Ovary (tissue), 10 donors: ENCODE measurements at places on chromosomes 7 and 10. TPM values are rescaled to one million over a fixed set of nuclear protein-coding genes. Genes with fewer than 3 reads are reported as not detected.

The SP8 gene
- total RNA-seq = not detected

The LIPN gene
- not detected for total RNA-seq

The ZNF117 gene
- 8.9 TPM for total RNA-seq

The SPDYE6 gene
- total RNA-seq = not detected

The AP1S1 gene
- total RNA-seq = 27.0 TPM

The TBX20 gene
- not detected for total RNA-seq

The CPA2 gene
- 3.6 TPM for total RNA-seq

The XRCC2 gene
- total RNA-seq = 0.68 TPM

The HIPK2 gene
- 28.1 TPM for total RNA-seq

DNA sequence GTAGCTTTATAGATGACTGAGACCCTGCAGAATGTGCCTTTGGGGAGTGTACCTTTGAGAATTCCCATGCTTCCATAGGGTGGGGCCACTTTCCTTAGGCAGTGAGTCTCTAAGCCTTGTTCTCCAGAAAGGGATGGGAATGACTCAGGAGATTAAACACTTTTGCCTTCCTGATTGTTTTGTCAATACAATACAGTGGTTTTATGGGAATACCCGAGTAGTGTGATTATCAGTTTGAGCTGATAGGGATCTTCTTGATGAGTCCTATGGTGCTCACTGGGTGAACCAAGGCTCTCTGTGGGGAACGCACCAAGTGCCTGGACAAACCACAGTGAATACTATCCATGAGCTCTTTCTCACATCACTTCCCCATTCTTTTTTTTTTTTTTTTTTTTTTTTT lies 6.3 kb downstream of the MYOF start:
- DNase-seq = no peak

DNA sequence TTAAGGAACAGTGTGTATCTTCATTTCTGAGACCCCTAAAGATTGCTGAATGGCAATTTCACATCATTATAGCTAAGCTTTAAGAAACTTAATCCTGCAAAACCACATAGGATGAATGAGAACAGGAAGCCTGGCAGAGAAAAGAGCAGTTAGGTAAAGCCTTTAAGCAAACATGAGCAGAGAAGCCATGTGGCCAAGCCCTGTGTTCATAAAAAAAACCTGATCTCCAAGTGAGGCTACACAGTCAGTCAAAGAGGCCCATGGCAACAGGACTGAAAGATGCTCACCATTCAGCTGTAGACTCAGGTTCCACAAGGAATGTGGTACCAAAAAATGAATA lies 9.3 kb downstream of the LIPA start:
- no peak for DNase-seq

- DNase-seq = no peak
These were observed 23.8 kb downstream of the FGFBP3 start for GRCh38 chr10:91885362-91886079.

DNA sequence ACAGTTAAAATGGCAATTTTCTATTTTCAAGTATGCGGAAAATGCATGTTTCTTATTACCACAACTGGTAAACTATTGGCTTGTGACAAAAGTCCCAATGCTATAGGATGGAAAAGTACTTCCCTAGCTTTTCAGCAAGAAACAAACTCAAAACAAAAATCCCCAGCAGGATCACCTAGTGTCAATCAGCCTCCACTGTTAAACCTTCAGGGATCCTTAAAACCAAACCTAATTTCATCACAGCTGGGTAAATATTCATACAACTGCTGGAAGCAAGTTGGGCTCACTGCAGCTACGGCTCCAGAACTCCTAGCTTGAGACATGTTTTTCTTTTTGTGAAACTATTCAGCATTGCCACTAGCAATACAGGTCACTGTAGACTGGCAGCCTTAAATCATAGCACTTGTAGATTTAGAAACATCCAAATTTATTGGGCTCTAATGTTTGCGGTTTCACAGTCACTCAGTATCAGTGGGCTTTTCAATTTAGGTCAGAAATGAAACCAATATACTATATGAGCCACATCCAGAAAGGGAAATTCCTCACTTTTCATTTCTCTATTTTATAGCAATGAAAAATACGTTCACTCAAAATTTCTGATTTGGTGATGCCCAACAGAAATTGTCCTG lies 145.2 kb upstream of the ANK3 start:
- DNase-seq = no peak

- no peak for DNase-seq
These were observed 729.4 kb upstream of the C7orf33 start for GRCh38 chr7:147861058-147861716.

GRCh38 chr7:106153891-106154449 lies 41.9 kb upstream of the SYPL1 start:
- peak; percentile 86 for DNase-seq

- peak; percentile 71 for DNase-seq
These were observed 22.7 kb upstream of the KCNK18 start for GRCh38 chr10:117174439-117175214.

- no peak for DNase-seq
These were observed 129.1 kb upstream of the SEMA3E start for GRCh38 chr7:83778073-83778443.

GRCh38 chr7:157936976-157937375 lies 600.2 kb downstream of the DNAJB6 start:
- DNase-seq = no peak

DNA sequence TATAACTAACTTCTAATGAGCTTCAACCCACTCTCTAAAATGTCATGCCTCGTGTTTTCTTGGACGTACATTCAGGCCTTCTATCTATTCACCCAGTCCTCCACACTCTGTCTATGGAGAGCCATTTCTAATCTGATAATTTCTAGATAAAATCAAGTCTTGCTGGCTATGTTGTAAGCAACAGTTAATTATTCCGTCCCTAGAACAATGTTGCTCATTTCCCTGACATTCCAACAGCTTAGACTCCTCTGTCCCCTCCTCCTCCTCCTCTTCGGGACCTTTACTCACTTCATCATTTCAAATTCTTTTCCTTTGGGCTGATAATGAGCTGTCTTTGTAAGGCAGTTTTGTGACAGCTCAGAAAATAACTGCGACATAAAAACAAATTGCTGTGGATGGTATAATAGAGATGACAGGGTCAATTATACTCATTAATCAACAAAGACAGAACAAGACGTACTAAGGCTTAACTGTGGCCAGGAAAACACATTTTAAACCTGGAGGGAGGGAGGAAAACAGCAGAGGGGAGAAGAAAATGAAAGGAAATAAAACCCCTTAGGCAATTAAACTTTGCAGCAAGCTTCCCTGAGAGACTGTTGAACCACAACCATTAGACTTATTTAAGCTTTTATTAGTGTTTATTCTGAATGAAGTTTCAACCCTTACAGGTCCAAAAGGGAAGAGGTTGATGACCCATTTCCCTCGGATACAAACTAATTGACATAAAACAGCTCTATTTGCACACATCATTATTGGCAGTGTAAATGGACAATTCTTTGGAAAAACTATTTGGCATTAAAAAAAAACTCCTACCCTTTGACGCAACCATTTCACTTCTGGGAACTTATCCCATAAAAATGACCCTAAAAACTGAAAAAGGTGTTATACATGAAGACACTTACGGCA lies 179.1 kb downstream of the SFMBT2 start:
- DNase-seq = no peak

GRCh38 chr7:98797150-98797549 lies 72.7 kb downstream of the TMEM130 start:
- no peak for DNase-seq

DNA sequence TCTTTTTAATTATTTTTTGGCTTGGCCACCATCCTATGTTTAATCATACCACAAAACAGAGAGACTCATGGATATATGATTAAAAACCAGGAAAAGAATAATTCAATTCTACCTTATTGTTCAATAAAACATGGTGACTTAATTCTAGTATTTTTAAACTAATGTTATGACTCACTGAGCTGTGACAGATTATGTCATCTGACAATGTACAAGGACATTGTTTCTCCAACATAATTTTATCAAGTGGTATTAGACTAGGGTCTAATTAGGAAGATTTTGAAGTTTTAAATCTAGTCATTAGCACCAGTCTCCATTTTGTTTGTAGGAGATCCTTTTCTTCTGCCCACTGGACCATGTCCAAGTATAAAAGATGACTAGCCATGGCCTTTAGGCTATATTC lies 199.3 kb upstream of the MDFIC start:
- DNase-seq = no peak

DNA sequence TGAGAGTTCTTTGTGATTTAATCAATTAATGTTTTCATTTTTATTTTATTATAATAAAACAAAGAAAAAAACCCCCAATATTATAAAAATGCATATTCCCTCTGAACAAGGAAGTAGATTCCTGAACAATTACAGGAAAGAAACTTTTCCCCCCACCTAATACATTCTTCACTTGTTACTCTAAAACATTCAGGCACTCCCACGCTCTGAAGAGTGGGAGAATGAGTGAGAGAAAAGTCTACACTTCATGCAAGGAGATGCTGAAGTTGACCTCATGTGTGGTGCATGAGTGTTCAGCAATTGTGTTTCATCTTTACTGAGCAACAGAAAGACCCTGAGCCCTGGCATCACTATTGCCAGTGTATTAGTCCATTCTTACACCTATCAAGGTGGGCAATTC lies 244.2 kb upstream of the IGFBP3 start:
- no peak for DNase-seq

DNA sequence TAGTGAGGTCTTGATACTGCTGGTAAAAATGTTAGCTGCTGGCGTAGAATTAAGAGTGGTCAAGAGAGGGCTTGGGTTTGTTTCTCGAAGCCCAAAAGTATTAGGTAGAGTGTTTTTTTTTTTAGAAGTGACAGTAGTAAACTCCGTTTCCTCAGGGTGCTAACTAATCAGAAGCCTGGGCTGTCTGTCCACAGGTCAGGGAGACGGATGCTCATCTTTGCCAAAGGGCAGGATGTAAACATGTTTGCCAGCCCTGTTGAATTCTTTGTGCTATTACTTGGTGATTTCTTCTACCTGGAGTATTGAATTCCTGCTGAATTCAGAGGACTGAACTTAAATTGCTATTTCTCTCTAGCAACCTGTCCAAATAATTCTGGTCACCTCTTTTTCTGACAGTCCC lies 117.1 kb downstream of the SND1 start:
- no peak for DNase-seq

DNA sequence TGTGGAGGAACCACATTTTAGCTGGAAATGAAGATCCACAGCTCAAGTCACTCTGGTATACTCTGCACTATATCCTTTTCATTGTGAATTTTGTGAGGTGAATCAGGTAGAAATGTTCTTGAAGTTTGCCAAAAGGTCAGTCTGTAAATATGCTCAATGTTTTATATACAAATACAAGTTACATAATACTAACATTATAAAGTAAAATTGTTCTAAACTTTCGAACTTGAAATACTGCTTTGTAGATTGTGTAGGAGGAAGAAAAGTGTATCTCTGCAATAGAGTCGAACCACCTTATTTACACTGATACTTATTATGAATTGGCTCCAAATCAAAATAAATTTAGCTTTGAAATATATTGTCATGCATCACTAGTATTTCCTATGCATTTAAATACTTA lies 7.0 kb downstream of the MIOS start:
- DNase-seq = no peak

GRCh38 chr7:29987811-29988317 lies 1.7 kb downstream of the SCRN1 start:
- no peak for DNase-seq

DNA sequence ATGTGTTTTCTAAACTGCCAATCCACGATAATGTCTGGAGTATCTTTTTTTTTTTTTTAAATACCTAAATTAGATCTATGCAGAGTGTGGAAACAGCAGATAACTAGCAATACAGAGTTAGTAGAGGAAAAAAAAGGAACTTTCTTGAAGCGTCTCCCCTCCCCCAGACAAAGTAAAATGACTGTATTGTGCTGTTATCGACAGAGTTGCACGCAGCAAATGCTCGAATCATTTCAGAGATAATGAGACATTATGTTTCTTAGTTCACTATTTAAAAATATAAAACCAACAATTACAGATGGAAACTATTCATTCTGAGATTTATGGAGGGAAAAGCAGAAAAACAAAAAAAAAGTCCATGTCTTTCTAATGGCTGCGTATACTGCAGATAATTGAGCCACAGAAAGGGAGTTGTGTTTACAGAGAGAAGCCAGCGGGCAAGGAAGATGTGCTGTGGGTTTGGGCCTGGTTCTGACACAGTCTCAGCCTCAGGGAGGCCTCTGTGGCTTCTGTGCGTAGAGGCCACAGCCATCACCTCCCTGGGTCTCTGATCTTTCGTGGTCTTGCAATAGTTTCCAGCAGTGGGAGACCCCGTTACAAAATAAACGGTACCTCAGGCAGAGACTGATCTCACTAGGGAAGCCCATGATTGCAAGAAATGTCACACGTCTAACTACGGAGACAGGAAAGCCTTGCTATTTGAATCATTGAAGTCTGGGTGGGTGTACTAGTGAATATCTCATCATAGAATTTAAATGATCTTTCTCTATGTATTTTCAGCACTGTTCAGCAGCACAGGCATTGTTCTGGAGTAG lies 19.1 kb upstream of the KLF6 start:
- DNase-seq = no peak

- no peak for DNase-seq
These were observed 1.5 kb downstream of the PSMC2 start for GRCh38 chr7:103348959-103349358.

DNA sequence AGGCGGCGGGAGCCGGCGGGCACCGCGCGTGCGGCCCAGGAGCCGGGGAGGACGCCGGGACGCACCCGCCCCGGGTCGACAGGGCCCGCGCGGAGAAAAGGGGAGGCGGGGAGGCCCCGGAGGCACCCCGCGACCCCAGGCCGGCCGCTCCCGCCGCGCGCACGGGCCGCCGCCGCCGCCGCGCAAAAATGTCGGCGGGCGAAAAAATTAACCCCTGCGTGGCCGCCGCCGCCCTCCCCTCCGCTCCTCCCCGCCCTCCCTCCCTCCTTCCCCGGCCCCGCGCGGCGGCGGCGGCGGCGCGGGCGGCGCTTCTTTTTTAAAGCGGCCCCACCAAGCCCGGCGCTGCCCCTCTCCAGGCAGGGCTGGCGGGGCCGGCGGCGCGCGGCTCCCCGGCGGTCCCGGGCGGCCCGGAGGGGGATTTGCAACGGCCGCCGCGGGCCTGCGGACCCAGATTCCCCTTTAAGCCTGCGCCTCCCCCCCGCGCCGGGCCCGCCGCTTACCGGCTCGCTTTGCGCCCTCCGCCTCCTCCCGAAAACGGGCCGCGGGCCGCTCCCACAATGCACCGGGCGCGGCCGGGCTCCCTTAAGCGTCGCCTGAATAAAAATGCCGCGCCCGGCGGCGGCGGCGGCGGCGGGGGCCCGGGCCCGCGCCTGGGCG lies 465 bp downstream of the SEPHS1 start:
- peak; percentile 84 for DNase-seq
